ENCODE measurements at places on chromosomes 12 and 14.
A peak's percentile ranks its signal among the peaks of the same experiment; 100 is the strongest.

DNA sequence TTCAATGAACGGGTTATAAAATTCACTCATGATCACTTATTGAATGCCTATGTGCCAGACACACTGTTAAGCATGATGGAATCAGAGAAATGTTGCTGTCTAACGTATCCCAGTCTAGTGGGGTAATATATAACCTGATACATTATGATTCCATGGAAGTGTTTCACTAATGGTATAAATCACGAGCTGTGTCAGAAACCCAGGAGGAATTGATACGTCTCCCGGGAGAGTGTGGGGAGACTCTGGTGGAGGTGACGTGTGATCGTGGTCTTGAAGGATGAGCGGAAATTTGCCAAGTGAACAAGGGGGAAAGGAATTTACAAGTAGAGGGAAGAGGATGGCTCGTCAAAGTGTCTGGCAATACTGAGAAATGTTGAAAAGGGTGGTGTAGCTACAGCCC, 26.5 kb downstream of the MANSC1 start:
- DNase-seq = no peak

DNA sequence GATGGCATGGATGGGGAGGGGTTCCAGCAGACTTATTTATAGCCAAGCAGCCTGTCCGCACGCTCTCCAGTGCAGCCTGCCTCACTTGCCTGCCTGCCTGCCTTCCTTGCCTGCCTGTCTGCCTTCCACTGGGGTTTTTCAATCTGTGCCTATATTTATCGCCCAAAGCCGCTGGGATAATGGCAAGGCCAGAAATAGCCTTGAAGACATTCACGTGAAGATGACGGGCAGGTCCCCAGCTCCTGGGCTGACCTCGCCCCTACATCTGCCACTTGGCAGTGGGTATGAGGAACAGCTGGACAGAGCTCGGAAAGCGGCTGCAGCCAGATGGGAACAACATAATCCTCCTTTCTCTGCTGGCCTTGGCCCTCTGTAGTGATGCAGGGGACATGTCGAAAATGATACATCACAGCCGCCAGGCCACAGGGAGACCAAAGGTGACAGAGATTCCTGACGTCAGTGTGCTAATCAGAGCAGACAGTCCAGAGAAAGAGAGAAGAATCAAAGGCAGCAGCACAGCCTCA, 53.3 kb downstream of the PITPNM2 start:
- DNase-seq = no peak

DNA sequence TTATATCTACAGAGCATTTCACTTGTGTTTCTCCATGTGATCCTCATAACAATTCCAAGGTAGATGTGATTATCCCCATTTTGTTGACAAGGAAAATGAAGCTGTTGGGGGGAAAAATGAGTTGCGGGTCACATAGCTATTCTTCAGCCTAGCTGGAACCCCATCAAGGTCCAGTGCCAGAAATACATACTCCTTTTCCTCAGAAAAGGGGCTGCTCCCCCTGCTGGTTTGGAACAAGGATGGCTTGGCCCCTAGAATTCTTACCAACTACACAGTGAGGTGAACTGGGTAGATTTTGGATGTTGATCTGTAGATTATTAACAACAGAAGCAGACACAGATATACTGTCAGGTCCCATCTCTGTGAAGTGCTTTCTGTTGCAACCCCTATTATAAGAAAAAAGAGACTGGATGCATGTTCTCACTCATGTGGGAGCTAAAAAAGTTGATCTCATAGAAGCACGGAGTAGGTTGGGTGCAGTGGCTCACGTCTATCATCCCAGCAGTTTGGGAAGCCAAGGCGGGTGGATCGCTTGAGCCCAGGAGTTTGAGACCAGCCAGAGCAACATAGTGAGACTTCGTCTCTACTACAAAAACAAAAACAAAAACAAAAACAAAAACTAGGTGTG, 8.9 kb downstream of the IKZF4 start:
- DNase-seq = no peak

DNA sequence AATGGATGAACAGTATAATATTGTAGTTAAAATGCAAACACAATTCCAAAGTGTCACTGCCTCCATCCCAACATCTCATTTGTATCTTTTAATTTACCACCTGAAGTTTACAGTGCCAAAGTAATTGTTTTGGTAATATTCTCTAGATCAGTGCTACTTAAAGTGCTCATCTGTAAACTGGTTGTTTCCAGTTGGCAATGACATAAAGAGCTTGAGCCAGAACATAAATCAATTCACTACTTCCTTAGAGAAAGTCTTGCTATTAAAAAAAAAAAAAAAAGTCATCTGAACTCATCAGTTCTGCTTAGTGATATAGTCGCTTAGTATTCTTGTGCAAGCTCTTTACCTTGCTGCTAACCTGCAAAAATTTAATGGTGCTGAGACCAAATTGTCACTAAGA, 16.4 kb downstream of the PLCZ1 start:
- DNase-seq = no peak

GRCh38 chr14:69039288-69039628, 60.2 kb upstream of the ACTN1 start:
- no peak for DNase-seq

GRCh38 chr14:96442355-96442754, 50.4 kb downstream of the AK7 start:
- no peak for DNase-seq

DNA sequence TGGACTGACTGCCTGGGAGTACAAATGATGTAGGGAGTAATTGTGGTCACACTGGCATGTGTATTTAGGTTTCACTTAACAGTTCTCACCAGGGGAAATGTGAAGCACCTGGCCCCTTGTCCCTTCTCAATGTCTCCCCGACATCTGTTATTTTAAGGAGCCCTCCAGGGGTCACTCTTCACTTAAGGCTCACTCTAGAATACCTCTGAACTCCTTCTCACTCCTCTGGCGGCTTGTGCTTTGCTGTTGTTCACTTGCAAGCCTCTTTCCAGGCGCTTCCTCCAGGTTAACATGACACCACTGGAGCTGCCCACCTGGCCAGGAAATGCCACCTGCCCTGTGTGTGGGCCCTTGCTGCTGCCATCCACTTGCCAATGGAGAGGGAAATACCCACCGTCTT, 56.5 kb upstream of the GZMB start:
- no peak for DNase-seq

GRCh38 chr12:40828593-40828990, 136.4 kb downstream of the CNTN1 start:
- DNase-seq = no peak

DNA sequence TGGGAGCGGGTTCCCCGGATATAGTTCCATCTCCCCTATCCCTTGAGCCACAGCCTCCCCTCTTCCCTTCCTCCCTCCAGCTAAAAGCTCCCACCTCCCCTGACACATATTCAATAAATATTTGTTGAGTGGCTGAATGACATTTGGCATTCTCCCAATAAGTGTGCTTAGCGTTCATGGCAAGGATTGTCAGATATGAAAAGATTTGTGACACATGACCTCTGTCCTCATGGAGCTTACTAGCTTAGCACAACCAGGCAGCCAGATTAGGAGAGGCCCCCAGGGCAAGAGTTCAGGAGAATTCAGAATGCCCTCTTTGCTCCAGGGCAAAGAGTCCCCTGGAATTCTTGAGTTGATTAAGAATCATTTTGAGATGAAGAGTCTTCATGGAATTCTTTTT, 22.5 kb upstream of the SLC6A12 start:
- DNase-seq = no peak

DNA sequence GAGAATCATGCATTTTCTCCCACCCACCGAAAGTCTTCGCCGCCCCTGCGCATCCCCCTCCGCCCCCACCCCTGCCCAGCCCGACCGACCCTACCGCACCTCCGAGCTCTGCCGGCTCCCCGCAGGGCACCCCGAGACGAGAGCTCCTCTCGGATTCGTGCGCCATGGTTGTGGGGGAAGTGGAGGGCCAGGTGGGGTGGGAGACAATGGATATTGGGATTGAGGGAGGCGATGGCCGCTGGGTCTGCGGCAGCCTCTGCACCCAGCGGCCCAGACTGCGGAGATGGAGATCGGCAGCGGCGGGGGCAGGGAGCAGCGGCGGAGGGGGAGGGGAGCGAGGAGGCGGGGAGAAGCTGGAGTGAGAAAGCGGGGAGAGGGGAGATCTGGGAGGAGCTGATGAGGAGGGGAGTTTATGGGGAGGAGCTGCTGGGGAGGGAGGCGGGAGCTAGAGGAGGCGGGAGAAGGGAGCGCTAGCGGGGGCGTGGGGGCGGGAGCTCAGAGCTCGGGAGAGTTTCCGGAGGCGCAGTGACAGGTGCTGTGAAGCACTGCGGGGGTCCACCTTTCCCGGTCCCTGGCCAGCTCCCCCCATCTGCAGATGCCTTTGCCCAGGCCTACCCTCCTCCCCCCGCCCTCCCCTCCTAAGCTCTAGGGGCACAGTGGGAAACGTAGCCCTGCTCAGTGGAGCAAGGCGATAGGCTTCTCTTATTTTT, at the start of gene SALL2:
SALL2 (minus strand) TSS at position 385 of the 710 bp plus-strand sequence; CDS start at position 166, 219 bp downstream.
- peak; percentile 82 for DNase-seq

DNA sequence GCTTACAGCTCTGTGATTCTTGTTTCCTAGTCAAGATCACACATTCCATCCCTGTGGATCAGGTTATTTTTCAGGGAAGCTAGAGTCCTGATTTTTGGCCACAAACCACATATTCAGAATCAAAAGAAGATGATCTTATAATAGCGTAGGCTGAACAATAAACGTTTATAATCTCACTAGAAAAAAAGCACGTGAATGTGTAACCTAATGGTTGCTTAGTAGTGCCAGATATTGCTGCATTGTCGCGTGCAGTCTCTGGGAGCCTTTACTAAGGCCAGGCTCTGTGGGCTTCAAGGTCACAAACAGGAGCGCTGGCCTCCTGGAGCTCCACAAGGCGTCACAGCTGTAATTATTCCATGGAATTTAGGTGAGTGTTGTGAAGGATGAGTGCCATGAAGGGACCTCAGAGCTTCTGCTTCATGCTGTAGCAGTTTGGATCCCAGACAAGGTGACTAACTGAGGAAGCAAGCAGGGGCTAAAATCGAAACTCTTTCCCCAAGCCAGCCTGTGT, 17.4 kb downstream of the CDKN1B start:
- DNase-seq = no peak

DNA sequence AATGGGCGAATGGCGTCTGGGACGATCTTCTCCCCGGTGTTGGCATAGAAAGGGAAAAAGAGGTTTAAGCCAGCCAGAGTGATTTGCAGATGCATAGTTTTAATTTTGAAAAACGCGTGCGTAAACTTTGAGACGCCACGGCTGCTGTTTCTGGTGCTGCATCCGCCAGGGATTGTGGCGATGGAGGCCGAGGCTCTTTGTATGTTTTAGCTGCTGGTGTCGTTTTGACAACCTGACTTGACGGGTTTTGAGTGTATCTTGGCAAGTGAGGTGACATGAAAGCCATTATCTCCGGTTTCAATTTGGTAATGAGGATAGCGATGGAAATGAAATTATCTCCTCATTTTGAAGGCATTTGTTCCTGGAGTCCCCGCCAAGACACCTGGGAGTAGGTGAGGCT, 1.6 kb downstream of the PTGDR start:
- no peak for DNase-seq

GRCh38 chr14:104581521-104581920, 2.0 kb downstream of the C14orf180 start:
- no peak for DNase-seq

DNA sequence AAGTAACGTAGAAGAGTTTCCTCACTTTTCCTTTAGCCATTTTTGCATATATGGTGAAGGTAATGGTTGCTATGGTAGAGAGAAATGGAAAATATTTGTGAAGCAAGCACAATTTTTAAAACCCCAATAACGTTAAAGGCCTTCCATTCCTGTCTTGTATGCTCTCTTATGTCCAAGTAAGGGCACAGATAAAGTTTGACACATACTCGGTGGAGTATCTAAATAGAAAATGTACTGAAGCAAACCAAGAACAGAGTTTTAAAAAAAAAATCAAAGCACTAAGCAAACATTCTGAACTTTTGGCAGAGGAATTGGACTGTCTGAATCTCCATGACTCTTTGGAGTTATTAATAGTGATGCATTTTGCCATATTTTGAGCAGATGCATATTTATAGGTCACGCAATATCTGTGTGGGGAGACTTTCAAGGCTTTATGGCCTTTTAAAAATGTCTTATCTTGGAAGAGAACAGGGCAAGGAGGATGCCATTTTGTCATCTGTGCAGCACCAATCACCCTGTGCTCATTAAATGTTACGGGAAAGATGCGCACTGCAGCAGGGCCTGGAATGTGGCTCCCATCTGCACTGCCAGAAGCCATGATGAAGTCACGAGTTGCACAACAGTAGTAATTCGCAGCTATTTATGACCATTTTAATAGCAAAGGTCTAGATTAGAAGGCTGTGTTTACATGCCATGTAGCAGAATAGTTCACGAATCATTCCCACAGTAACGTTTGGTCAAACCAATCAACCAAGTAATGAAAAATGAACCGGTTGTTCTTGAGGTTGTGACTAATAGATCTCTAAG, 23.3 kb upstream of the AMIGO2 start:
- DNase-seq = no peak

- no peak for DNase-seq
Observed at GRCh38 chr14:46999661-47000060, 348.1 kb upstream of the RPL10L start.

- DNase-seq = no peak
Observed at GRCh38 chr14:71424941-71425340, 507.3 kb upstream of the RGS6 start.

DNA sequence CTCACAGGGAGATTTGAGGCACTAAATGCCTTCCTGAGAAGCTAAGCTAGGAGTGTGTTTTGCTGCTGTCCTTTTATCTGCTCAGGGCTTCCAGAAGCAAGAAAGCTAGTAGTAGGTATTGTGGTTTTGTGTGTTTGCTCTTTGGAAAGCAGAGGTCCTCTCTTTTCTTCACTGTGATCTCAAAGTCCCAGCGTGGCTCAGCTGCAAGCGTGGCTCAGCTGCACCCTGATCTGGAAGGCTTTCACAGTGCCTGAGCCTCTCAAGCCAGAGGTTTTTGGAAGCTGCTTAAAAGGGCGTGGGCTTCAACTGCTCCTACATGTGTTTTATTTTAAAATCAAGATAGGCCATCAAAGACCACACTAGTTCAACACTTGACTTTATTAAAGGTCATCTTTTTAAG, 337.4 kb upstream of the RGS6 start:
- DNase-seq = no peak

- DNase-seq = peak; percentile 61
Observed at GRCh38 chr12:113135178-113136127, at the start of gene RASAL1. RASAL1 (minus strand) TSS chr12:113135761; CDS start chr12:113135462, 299 bp downstream.

DNA sequence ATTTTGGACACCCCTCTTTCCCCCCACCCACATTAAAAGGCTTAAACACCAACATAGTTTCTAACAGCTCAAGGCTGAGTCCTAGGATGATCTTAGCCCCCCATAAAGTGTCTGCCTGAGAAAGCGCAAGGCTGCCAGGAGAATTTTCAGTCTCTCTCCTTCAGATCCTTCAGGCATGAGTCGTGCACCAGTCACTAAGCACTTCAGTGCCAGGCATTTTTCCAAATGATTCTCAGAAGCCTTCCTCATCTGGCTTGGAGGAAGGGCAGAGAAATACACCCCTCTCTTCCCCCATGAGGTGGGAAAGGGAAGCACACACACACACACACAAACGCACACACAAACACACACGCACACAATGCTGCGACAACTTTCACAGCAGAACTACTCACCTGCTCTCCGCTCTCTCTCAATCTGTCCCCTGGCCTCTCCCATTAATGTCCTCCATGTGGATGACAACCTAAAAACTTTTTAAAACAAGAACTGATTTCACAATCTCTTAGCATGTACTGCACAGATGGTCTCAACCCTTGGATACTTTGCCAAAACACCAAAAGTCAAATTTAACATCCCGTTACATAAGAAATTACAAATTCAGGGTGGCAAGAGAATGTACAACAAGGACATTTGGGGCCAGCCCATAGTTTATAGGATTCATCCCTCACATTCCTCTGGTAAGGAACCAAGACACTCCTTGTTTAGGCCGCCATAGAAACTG, 49.8 kb downstream of the CKAP4 start:
- no peak for DNase-seq
